T-cell (primary cell): ENCODE measurements at places on chromosomes 12 and 14. TPM values are rescaled to one million over a fixed set of nuclear protein-coding genes. Genes with fewer than 3 reads are reported as not detected.

GRCh38 chr12:106942775-106943174 is 12.9 kb upstream of the TMEM263 start:
- DNase-seq, result no peak
- no peak overlapping the region for H3K27ac ChIP-seq
- H3K27me3 ChIP-seq, result peaks cover 2% of the 10 kb centered on the region
- no peaks in the 10 kb centered on the region for H3K36me3 ChIP-seq

DNA sequence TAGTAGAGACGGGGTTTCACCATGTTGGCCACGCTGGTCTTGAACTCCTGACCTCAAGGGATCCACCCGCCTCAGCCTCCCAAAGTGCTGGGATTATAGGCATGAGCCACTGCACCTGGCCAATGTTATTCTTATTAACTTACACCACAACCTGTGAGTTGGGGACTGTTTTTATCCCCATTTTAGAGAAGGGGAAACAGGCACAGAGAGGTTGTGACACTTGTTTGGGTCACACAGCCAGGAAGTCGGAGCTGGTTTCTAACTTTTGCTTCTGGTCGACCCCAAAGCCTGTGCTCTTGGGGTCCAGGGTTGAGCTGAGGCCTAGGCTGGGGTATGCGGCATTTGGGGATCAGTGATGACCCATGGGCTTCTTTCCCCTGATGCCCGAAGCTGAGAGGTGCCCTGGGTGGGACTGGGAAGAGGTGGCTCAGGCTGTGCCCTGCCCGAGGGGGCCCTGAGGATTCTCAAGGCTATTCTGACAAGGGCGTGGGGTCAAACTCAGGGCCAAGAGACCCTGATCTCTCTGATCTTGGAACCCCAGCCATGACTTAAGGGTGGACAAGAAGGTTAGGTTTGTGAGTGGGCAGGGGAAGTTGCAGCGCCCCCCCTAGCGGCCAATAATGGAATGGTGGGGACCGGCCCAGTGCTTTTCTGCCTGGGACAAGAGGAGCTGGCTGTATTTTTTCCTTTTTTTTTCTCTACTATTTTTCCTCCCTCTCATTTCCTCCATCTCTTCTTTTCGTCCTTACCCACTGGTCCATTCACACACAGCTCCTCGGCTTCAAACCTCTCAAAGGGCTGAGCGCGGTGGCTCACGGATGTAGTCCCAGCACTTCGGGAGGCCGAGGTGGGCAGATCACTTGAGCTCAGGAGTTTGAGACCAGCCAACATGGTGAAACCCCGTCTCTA is 3.0 kb downstream of the SDSL start:
- peak; percentile 21 for DNase-seq
- no peak overlapping the region for H3K27ac ChIP-seq
- peaks cover 3% of the 10 kb centered on the region for H3K4me1 ChIP-seq
- peaks cover 36% of the 10 kb centered on the region for H3K27me3 ChIP-seq

- no peak for DNase-seq
- H3K4me3 ChIP-seq, result no peak overlapping the region
- H3K27me3 ChIP-seq, result no peaks in the 10 kb centered on the region
- H3K36me3 ChIP-seq, result no peaks in the 10 kb centered on the region
Observed at GRCh38 chr14:44162197-44162596, 344.9 kb downstream of the FSCB start.

The KCNK13 gene
- total RNA-seq, result not detected

DNA sequence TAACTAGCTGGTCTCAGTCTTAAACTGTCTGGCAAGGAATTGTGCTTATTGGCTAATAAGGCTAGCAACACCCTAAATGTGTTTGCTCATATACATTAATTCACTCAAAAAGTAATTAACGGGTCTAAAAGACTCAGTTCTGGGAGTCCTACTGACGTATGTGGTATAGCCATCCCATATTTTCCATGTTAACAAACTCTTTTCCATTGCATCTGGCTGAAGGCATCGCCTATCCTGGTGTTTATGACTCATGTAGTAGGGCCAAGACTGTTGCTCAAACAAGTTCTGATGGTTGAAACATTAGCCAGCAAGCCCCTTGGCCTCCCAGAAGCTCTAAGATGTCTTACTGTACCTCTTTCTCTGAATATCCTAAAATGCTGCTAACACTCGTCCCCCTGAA is 98.5 kb downstream of the PHLDA1 start:
- H3K27me3 ChIP-seq, result no peaks in the 10 kb centered on the region
- no peaks in the 10 kb centered on the region for H3K36me3 ChIP-seq
- H3K4me1 ChIP-seq, result peaks cover 2% of the 10 kb centered on the region

The SOAT2 gene
- 1.6 TPM for total RNA-seq

GRCh38 chr12:95762123-95762785 is 28.3 kb downstream of the NTN4 start:
- H3K36me3 ChIP-seq, result no peaks in the 10 kb centered on the region
- no peak overlapping the region for H3K4me3 ChIP-seq
- no peak overlapping the region for H3K27ac ChIP-seq
- peaks cover 4% of the 10 kb centered on the region for H3K27me3 ChIP-seq
- H3K4me1 ChIP-seq, result no peaks in the 10 kb centered on the region
- no peak for DNase-seq

DNA sequence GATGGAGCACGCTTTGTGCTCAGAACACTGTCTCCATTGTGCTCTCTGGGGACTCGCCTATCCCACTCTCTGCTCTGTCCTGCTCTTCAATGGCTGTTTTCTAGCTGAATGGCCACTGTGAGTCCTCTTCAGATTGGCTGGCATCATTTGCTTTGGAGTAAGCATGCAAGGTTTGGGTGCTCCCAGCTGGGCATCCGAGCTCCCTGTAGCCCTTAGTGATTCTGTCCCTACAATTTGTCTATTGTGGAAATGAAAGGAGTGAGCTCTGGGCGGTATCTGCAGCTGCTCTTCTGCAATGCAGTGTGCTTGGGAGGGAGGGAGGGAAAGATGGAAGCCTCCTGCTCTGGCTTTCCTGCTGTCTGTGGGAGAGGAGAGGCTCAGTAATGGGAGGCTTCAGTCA is 84.8 kb downstream of the SMOC1 start:
- H3K36me3 ChIP-seq, result no peaks in the 10 kb centered on the region
- no peaks in the 10 kb centered on the region for H3K4me1 ChIP-seq
- H3K4me3 ChIP-seq, result no peak overlapping the region
- no peak overlapping the region for H3K27ac ChIP-seq
- no peak for DNase-seq

The RTN1 gene
- not detected for total RNA-seq
